ENCODE measurements at places on chromosomes 12 and 14.

- no peak for DNase-seq
These were observed 4.1 kb upstream of the PIK3C2G start for GRCh38 chr12:18257251-18257650.

- no peak for DNase-seq
These were observed 78.7 kb downstream of the FZD10 start for GRCh38 chr12:130240831-130241590.

DNA sequence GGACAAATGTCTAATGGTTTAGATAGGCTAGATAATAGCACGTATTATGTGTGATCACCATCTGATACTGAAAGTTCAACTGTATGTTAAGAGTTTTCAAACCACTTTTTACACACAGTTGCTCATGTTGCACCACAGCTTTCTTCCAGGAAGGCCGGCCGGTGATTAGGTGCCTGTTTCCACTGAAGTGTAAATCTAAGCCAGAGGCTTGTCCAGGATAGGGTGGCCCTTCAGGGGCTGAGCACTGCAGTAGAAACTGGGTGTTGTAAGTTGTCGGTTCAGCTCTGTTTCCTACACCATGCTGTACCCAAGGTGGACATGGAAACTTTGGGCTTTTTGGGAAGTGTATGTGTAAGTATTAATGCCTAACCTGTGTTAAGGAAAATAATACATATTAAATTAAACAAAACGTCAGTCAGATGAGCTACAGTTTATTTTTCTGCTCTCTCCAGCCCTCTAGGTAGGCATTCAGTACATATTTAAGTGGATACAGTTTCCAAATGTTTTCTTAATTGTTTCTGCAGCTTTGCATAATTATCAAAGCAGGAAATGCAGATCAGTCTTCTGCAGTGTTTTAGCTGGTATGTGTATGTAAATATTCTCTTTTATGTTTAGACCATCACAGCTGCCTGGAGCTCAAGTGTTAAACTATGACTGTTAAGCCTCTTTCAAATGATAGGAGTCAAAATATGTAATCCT, 30.9 kb downstream of the TDP1 start:
- no peak for DNase-seq

- DNase-seq, result no peak
These were observed 49.2 kb downstream of the MBIP start for GRCh38 chr14:36271222-36271621.

GRCh38 chr14:42994051-42994736, 1387.5 kb downstream of the LRFN5 start:
- no peak for DNase-seq

- DNase-seq, result no peak
These were observed 65.1 kb upstream of the NCOR2 start for GRCh38 chr12:124632519-124632984.

DNA sequence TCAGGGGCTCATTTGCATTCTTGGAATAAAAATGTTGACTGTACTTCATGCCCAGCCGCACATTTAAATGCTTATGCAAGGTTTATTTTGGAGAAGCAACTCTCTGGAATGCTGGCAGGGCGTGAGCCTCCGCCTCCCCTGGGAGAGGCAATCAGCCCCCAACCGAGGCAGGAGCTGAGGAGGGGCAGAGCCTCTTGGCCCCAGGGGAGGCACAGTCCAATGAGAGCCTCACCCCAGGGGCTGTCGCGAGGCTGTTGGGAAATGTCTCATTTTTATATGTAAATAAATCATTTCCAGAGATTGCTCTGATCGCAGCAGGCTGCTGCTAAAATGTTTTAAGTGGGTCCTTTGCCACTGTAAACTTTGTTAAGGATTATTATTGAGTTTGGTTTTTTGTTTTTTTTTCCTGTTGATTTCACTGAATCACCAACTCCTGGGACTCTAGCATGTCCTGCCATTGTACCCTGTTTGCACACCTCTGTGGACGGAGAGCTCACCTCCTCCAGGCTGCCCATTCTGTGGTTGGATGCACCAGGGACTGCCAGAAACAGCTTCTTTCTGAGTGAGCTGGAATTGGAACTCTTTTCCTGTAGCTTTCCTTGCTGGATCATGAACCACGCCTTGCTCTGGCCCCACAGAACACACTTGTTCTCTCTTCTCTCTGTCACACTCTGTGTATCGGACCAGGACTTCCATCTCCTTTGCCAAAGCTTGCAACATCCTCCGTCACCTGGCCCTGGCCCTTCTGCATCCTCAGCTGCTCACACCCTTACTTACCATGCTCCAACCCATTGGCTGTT, 46.9 kb upstream of the FAM181A start:
- no peak for DNase-seq

DNA sequence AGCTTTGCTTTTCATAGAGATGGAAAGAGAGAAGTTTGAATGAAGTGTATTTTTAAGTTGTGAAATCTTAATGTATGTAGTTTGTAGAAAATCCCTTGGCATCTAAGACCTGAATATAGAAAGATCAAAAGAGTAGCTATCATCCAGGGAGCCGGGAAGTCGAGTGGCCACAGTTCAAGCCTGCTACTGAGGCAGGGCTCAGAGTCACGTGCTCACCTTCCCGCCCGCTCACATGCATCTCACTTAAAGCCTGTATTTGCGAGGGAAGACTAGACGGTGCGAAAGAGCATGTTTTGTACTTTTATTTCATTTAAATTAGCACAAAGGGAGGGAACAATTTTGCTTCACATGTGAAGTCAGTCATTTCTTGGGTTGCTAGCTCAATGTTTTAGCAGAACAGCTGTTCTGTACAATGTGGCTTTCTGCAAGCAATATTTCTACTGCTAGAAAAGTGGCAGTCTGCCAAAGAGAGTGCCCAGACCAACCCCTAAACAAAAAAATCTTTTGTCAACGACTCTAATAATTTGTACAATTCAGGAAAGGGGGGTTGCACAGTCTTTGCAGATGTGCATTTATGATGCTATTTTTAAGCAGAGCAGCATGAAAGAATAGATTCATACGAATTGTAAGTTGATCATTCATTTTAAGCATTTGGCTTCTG, 290.7 kb downstream of the NPAS3 start:
- DNase-seq, result no peak
